HTR-8/SVneo (cell line): ENCODE measurements at places on chromosomes 11 and 22.

- no peak for DNase-seq
Measured at GRCh38 chr11:35458846-35459245, 39.5 kb upstream of the SLC1A2 start.

DNA sequence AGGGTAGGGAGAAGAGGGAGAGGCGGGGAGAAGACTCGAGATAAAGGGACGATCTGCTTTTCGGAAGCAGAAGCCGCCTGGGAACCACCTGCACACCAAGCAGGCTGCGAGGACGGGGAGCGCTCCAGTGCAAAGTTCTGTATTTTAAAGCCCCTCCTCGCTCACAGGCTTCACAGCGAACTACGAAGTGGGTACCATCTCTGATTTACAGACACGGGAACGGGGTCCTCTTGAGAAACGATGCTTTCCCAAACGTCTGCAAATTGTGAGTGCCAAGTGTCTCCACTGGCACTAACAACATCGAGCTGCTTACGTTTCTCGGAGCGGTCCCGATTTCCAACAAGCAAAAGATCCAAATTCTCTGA lies 700 bp upstream of the STX3 start:
- no peak for DNase-seq

- DNase-seq = no peak
Measured at GRCh38 chr11:113884361-113884836, 9.0 kb upstream of the USP28 start.

- no peak for DNase-seq
Measured at GRCh38 chr11:875769-876301, 33.2 kb downstream of the TSPAN4 start.

- no peak for DNase-seq
Measured at GRCh38 chr11:110061296-110061695, 31.9 kb upstream of the ZC3H12C start.

DNA sequence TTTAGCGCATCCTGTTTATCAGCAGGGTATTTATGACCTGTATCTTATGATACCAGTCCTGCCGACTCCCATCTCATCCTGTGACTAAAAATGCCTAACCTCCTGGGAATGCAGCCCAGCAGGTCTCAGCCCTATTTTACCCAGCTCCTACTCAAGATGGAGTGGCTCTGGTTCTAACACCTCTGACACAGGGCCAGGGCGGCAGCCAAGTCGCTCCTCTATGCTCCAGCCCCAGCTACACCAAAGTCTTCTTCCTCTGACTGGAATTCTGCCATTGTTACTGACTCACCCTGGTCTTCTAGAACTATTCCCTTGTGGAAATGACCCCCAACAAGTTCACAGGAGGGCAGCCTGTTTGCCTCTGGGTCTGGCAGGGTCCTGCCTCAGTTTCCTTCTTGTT lies 7.9 kb upstream of the C1QTNF6 start:
- DNase-seq = no peak

- DNase-seq = no peak
Measured at GRCh38 chr11:130043575-130043974, 26.1 kb upstream of the APLP2 start.

- DNase-seq = no peak
Measured at GRCh38 chr11:64014356-64014755, 21.4 kb upstream of the FLRT1 start.

GRCh38 chr11:45615182-45615792 lies 50.1 kb downstream of the CHST1 start:
- no peak for DNase-seq

GRCh38 chr11:68122936-68123539 lies 1.9 kb upstream of the CHKA start:
- no peak for DNase-seq

DNA sequence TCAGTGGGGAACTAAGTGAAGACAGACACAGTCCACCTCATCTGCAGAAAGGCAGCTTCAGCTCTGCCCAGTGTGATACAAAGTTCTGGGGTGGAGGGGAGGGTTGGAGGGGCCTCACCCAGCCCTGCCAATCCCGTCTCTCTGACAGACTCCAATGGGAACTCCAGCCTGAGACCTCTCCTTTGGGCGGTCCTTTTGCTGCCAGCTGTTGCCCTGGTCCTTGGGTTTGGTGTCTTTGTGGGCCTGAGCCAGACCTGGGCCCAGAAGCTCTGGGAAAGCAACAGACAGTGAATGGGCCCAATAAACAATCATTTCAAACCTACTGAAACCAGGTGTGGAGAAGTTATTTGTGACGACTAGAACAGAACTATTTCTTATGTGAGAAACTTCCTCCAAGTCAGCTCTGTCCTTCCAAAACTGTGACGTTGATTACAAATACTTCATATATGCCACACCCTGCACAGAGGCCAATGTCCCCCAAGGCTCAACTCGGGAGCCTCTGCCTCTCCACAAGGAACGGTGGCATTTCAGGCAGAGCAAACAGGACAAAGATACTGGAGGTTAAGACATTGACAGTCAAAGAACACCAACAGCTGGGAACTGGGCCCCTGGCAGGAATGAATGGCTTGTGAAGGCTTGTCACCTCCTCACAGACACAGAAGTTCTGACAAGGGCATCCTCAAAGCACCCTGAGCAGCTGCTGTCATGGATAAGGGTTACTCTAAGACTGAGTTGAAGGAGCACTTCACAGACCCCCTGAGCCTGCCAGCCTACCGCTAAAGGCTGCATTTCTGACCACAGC lies 8.2 kb downstream of the ZP1 start:
- DNase-seq = no peak

DNA sequence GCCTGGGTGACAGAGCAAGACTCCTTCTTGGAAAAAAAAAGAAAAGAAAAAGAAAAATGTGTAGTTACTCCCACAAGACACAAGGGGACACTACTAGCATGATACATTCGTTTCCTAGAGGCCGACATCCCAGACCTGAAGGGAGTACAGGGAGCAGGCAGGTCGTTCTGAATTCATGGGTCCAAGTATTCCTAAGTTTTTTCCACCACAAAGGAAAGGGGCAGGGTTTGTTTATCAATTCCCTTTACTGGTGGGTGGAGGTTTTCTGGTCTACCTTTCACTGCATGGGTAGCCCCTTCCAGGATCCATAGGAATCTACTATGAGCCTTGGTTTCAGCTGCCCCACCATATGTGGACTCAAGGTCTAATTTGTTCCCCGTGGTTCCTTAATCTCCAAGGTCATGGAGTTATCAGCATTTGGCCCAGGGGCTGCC lies 11.8 kb downstream of the TIGD3 start:
- DNase-seq = peak; percentile 89

GRCh38 chr11:86241956-86242535 lies 2.5 kb upstream of the EED start:
- no peak for DNase-seq

DNA sequence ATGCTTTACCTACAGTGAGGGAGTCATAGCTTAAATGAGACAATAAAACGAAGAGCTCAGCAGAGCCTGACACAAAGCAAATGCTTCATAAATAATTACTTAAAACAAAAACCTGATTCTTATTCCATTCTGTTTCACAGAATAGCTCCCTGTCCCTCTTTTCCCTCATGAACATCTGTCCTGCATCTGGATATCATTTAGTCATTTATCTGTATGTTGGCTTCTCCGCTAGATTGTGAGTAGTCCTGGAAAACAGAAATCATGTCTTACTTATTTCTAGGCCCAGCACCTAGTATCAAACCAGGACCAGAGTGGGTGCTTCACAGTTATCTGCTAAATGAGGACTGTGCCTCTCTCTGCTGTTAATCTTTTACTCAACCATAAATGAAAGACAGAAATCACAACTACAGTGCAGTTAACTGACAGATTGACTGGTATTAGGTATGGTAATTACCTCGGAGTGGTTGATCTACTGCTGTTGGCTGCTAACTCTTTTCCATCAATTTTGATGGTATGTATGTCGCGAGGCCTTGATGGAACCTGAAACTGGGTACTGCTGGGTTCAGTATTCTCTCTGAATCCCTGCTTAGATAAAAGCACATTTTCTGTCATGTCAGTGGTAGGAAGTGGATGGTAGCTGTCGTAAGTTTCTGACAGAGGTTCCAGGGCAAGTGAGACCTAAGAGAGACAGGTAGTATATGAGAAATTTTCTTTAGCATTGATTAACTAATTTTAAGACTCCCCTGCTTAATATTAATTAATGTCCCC lies 31.5 kb downstream of the C2CD3 start:
- DNase-seq = no peak

- no peak for DNase-seq
Measured at GRCh38 chr22:33240888-33241475, 182.8 kb upstream of the SYN3 start.

- DNase-seq = no peak
Measured at GRCh38 chr11:123481640-123482039, 51.6 kb downstream of the GRAMD1B start.

DNA sequence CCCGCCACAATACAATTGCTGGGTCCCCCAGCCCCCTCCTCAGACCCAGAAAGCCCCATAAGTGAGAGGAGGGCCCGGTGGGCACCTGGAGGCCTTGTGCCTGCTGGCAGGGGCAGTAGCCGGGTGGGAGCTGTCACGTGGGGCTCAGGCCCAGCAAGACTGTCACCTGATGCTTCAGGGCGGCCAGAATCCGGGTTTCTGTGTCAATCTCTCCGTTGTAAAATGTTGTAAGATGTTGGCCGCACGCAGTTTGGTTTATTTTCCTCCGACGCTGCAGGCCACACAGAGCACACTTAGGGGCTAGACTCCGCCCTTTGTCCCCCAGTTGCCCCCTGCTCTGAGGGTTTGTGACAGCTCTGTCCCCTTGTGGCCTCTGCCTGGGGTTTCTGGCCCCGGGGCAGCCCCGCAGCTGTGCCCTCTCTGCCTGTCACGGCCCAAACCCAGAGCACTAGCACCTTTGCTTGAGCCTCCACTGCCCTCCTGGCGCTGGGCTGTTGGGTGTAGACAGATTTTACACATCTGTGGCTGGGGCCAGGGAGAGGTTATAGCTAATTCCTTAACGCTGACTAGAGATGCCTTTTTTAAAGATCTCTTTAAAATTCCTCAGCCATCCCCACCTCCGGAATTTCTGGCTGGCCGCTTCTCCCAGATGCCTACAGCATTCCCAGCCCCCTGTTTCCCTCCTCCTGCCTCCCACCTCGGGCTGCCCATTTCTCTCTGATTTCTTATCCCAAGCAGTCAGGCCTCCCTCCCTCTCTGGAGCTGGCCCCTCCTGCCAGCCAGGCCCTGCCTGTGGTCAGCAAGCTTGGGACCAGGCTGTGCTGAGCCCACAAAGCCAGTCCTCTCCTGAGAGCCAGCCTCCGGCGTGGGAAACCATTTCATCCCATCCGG lies 3.2 kb upstream of the PRR5 start:
- peak; percentile 75 for DNase-seq

- DNase-seq = no peak
Measured at GRCh38 chr11:9341638-9342178, 27.3 kb upstream of the TMEM41B start.

DNA sequence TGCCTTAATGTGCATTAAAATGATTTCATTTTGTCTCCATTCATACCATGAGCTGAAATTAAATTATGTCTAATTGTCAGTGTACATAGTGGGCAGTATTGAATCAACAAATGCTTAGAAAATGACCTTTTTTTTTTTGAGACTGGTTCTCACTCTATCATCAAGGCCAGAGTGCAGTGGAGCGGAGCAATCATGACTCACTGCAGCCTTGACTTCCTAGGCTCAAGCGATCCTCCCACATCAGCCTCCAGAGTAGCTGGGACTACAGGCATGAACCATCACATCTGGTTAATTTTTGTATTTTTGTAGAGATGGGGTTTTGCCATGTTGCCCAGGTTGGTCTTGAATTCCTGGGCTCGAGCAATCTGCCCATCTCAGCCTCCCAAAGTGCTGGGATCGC lies 117.0 kb upstream of the BLID start:
- DNase-seq = no peak

DNA sequence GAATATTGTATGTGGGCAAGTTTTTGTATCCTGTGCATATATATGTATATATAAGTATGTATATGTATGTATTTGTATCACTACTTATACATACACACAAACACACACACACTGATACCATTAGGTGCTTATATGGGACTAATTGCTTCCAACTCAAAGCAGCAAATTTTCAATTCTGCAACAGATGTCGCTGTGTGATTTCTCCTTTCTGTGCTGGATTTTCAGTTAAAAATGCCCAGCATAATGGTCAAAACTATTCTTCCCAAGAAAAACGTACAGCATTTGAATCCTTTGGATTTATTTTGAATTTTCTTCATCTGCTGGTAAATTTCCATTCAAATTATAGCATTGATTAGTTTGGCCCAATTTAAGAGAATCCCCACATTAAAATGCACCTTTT lies 4.3 kb downstream of the CADM1 start:
- DNase-seq = no peak

DNA sequence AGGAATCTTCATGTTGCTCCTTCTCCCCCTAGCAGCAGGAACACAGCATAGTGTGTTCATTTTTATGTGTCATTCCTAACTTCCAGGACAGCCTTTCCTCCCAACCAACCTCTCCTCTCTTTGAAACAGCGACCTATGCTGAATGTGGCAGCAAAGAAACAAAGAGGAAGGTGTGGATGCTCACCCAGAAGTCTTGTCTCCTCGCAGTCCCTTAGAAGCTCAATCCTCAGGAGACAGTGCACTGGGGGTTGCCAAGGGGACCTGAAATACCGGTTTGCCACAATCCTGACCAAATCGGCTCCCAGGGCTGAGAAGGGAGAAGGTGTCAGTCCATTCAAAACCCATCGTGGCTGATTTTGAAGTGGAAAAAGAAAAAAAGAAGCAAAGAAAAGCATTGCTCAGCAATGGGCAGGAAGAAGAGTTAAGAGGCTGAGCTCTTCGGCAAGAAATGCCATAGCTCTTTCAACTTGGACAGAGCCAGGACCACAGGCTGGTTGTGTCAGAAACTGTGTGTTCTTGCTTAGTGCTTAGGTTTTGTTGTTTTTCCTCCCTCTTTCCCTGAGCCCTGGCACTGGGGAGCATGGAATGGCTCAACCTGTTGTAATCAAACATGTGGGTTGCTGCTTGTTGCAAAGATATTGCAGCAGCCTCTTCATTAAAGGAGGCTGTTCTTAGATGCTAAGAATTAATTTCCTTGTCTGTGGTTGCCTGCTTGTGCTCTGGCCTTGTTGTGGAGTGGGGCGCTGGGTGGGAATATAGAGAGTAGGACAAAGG lies 30.4 kb upstream of the TENM4 start:
- no peak for DNase-seq

DNA sequence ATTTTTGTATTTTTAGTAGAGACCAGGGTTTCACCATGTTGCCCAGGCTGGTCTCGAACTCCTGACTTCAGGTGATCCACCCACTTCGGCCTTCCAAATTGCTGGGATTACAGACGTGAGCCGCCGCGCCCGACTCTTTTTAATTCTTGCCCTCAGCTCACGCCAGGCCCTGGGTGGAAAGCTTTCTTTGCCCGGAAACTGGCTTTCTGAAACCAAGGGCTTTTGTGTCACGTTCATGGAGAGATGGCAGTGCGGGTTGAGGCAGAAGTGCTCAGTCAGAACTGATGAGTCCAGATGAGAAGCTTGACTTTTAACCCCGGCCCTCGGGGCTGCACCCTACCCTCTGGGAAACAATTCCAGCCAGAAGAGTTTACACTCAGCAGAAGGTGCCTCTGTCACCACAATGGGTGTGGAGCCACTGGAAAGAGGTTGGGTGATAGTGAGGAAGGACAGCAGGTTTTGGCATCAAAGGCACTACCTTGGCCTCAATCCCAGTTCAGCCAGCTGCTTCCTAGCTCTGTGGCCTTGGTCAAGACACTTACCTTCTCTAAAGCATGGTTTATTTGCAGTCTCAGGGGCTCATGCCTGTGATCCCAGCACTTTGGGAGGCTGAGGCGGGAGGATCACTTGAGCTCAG lies 890 bp upstream of the ARFGAP3 start:
- DNase-seq = no peak
